ENCODE measurements at places on chromosomes 3 and 15.

- DNase-seq: no peak
Observed at GRCh38 chr3:108779496-108779895, 22.3 kb upstream of the RETNLB start.

GRCh38 chr15:95698230-95698629, 632.3 kb upstream of the NR2F2 start:
- DNase-seq: no peak

DNA sequence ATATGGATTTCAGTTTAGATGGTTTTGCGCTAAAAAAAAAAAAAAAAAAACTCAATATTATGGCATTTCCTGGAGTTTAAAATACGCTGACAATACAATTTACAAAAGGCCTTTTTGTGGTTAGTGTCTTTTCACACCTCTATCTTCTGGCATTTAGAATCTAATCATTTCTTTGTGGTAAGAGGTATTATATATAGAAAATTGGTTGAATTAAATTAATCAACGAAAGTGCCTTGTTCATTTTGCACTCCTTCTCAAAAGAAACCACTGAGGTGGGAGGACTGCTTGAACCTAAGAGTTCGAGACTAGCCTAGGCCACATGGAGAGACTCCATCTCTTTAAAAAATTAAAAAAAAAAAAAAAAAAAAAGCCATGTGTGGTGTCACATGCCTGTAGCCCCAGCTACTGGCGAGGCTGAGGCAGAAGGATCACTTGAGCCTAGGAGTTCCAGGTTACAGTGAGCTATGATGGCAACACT, 90.0 kb upstream of the ICE2 start:
- no peak for DNase-seq

GRCh38 chr3:16801698-16802097, 83.1 kb upstream of the PLCL2 start:
- no peak for DNase-seq

DNA sequence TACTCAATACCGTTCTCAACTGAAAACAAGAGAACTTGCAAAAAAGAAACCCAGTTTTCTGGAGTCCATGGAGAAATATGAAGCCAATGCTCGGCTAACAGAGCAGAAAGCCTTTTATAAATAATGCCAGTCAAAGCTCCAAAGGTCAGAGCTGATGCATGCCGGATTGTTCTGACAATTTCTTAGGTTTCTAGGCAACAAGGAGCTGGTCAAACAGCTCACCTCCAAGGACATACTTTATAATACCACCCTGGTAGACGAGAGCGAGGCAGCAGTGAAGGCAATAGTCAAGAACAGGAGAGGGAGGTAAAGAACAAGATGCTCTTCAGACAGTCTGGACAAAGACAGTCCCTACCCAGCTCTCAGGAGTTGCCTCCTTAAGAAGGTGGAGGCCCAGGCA, 111.1 kb downstream of the UBE3A start:
- DNase-seq: no peak
